ENCODE measurements at places on chromosomes 3 and 15.

GRCh38 chr3:52742418-52743041 lies 28.2 kb downstream of the NEK4 start:
- no peak for DNase-seq

GRCh38 chr3:171088964-171089754 lies 62.6 kb upstream of the SLC2A2 start:
- DNase-seq = no peak

- no peak for DNase-seq
These were observed 437.2 kb downstream of the MFSD1 start for GRCh38 chr3:159239059-159239458.

GRCh38 chr3:53675022-53675697 lies 171.1 kb downstream of the CHDH start:
- DNase-seq = no peak

GRCh38 chr3:66344391-66344811 lies 123.6 kb downstream of the SLC25A26 start:
- DNase-seq = no peak

GRCh38 chr15:75095594-75095993 lies 72.2 kb downstream of the PPCDC start:
- no peak for DNase-seq

DNA sequence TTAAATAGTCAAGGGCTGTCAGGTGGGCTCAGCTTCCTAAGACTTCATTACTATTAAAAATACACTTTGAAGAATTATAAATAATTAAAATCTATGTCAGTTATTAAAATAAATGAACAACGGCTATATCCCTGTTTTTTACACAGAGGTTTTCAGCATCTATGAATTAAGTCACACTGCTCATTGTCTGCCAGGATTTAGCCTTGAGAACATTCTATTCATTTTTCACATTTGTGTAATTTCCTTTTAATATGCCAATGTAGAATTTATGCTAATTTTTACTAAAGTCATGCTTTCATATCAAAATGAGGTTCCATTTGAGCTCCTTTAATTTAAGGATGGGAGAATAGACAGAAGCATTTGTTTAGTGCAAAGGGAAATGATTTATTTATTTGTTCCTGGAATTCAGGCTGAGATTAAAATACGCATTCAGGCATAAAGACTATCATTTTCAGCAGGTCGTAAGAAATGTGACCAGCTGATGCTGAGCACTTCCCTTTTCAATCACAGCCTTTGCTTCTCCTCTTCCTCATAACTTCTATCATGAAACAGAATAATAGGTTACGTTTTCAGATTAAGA lies 345.1 kb downstream of the MFSD1 start:
- DNase-seq = no peak
